ENCODE measurements at places on chromosomes 3 and 15.

GRCh38 chr3:1288805-1289494 is 196.1 kb downstream of the CNTN6 start:
- no peak for DNase-seq

DNA sequence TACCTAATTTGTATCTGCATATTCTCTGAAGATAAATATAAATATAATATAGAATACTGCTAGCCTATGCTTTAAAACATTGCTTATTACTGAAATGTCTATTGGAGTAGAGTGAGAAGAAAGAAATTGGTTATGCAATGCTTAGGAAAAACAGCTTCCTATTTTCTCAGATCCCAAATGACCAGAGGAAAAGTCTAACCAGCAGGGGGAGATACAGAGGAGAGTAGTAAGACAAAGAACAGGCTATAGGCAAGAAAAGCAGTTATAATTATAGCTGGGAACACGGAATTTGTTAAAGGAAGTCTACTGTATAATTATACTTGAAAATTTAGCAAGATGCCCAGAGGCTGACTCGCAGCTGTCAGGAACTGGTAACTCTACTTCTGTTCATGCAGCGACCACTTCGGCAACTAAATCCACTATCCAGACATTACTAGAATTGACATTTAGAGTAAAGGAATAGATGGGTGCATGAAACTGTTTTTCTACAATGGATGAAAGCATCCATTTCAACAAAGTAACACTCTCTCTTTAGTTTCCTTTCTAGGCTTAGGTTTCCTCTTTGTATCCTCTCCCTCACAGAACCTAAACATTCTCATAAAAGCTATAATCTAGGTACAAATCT is 97.2 kb downstream of the TBC1D5 start:
- DNase-seq = peak; percentile 76

DNA sequence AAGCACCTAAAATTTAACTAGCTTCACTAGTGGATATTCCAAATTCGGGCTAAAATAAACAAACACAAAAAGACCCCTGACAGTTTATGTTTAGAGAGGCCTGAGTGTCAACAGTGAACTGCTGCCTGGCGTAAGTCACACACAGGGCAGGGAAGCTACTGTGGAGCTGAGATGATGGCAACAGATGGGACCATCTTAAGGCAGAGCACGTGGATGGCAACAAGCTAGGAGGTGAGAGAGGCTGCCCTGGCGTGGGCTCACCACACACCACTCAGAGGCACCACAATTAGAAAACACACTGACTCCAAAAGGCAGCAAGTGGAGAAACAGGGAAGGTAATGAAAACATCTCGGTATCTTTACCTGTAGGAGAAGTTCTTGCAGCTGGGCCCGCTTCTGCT is 93.3 kb downstream of the ATP1B3 start:
- no peak for DNase-seq

DNA sequence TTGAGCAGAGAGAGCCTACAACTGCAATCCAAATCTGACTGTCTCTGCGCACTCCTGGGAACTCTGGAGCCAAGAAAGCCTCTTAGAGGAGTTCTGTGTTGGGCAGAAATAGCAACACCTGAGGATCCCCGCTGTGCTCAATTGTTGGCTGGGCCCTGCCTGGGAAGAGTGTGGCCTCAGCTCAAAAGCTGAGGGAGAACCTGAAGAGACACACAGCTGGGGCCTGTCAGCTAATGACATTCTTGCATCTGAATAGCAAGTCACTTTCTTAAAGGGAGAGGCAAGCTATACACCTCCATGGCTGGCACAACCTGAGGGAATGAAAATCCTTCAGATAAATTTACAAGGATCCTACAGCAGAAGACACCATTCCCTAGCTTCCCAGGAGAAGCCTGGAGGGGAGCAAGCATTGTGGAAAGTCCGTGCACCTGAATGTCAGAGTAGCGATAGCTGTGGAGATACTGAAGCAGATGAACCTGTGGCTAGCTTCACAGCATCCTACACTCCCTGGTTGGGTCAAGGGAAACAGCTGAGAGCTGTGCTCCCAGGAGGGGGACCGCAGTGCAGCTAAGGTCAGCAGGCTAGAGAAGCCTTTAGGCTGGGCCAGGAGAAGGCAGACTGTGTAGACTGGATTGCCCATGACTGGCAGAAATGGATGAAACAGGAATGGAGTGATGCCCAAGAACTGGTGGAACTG is 159.9 kb upstream of the PFN2 start:
- no peak for DNase-seq

DNA sequence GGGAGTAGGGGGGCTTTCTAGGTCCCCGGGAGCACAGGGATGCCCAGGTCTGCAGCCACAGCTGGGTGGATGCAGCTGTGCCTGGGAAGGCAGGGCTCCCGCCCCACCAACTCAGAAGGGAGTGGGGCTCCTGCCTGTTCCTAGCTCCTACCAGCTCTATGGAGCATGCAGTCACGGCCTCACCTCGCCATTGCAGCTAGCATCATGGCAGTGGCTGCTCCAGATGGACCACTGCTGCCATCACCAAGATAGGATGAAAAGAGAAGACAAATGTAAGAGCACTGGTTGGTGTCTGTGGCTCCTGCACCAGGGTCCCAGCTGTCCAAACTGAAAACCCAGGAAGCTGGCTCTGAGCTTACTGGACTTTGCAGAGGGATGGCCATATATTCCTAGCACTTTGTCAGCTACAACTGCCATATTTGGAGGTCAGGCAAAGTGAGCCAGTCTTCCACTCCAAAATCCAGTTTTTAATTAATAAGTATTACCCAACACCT is 3.0 kb upstream of the LIMD1 start:
- no peak for DNase-seq

DNA sequence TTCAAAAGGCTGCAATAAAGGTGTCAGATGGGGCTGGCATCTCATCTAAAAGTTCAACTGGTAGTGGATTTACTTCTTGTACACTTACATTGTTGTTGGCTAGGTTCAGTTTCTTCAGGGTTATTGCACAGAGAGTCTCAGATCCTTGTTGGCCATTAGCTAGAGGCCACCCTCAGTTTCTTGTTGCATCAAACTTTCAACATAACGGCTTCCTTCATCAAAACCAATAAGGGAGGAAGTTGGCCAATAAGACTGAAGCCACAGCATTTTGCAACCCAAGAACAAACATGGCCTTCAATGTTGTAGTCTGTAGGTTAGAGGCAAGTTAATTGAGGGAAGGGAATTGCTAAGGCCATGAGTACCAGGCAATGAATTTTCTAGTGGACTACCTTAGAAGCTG is 218.0 kb downstream of the ZBBX start:
- DNase-seq = no peak

DNA sequence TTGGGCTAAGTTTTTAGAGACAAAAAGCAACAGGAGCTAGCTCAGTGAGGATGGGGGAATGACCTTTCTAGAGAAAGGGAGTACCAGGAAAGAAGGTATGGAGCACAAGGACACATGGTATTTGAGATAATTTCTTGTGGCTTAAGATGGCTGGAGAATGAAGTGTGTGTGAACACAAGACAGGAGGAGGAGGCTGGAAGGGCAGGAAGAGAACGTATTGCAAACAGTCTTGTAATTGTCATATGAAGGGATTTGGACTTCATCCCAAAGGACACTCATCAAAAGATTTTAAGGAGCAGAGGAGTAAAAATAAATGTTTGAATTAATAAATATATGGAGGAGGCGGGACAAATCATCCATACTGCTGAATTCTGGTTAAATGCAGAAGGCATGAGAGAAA is 268.6 kb upstream of the NR2E3 start:
- no peak for DNase-seq

GRCh38 chr3:45261333-45262110 is 35.4 kb upstream of the TMEM158 start:
- no peak for DNase-seq

- no peak for DNase-seq
These were observed 129.1 kb upstream of the MEF2A start for GRCh38 chr15:99436542-99437314.

DNA sequence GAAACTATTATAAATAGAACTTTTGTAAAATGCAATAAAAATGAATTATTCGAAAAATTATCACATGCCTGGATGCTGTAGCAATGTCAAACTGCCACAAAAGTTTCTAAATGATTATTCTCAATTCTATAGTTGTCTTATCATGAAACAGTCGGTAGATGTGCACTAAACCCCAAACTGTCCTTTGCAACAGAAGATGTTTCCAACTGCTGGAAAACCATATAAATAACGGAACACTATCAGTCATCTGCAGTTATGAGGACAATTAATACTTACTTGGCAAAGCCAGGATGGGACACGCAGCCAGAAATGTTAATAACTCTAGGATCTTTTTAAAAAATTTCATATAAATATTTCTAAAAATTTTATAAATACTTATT is 17.5 kb downstream of the EMC4 start:
- no peak for DNase-seq

DNA sequence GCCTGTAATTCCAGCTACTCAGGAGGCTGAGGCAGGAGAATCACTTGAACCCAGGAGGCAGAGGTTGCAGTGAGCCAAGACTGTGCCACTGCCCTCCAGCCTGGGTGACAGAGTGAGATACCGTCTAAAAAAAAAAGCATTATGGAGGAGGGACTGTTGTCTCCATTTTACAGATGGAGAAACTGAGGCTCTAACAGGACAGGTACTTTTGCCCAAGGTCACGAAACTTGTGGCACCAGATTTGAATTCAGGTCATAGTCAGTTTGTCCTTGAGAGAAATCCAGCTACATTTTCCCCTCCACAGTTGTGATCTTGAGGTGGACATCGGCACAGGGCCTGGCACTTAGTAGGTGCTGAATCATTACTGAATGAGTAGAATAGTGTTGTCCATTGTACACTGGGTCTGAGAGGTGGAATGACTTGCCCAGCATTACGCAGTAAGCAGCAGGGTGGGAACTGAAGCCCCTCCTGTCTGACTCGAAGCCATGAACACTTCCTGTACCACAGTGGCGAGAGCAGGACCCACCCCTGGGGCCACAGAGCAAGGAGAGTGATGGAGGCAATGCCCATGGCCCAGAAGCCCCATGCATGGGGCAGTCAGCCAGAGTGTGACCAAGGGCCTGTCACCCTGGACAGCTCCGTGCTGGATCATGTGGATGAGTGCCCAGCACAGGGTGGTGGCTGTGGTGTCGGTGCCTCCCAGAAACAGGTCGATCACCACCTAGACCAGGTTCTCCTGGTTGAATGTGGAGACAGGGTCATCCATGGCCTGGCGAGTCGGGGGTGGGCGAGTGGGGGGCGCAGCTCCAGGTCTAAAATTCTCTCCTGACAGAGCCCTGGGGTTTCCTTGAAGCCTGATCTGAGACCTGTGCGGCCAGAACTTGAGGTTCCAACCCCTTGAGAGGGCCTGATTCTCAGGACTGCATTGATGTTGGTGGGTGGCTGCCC is 20.4 kb upstream of the PARL start:
- DNase-seq = no peak

GRCh38 chr3:150303768-150304167 is 104.3 kb upstream of the TSC22D2 start:
- DNase-seq = peak; percentile 42

DNA sequence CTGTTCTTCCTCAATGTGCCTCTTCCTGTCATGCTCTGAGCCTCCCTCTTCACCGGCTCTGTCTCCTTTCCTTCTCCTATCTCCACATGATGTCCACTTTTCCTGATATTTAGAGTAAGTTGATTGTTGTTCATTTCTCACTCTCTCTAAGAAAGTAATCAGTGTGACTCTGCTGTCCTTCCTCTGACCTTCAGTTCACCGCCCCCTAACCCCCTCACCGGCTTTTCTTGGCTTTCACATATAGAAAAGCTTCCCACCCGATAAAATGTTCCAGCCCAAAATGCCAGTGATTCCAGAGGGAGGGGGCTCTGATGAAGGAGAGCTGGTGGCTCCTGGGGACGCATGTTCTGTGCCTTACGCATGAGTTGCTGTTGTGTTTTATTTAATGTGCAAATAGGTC is 120.5 kb upstream of the ABHD17C start:
- DNase-seq = no peak

GRCh38 chr3:115248274-115248673 is 101.2 kb upstream of the ZBTB20 start:
- peak; percentile 85 for DNase-seq

GRCh38 chr3:183819831-183820230 is 5.5 kb downstream of the MAP6D1 start:
- DNase-seq = no peak

- no peak for DNase-seq
These were observed 303.4 kb upstream of the MME start for GRCh38 chr3:154776549-154777225.

- no peak for DNase-seq
These were observed 90.0 kb downstream of the MEGF11 start for GRCh38 chr15:66163553-66163952.

DNA sequence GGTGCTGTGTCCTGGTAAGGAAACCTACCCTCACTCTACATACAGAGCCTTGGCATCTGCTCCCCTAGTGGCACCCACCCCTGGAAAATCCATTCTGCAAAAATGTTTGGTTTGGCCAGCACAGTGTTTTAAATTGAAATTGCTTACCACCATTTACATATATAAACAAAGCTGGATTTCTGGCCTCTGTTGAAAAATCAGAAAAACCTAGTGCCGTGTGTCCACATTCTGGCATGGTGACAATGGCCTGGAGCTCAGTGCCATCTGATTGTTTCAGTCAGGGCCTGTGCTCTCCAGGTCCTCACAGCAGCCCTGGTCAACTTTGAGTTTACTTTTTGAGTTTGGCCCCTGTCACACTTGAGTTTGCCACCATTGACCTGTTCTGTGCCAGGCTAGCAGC is 2.9 kb upstream of the IL17RC start:
- no peak for DNase-seq

DNA sequence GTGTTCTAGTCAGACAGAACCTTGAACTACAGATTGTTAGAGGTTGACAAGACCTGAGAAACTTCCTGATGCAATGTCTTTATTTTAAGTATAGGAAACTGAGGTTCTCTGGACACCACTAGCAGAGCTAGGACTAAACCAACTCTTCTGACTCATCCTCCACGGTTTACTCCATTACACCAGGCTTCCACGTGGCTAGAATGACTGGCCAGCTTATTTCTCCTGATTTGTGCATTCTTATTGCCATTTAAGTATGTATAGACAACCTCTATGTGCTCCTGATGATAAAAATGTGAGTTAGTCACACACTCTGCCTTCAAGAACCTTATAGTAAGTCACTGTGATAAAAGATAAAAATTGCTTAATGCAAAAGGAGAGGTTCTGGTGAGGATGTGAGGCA is 182.7 kb downstream of the MEX3B start:
- DNase-seq = peak; percentile 17

GRCh38 chr3:169147238-169148008 is 516.1 kb downstream of the MECOM start:
- peak; percentile 83 for DNase-seq

All from ELR (cell line).